Activated CD4-positive, alpha-beta memory T cell treated with anti-CD3 and anti-CD28 coated beads for 36 hours (primary cell): ENCODE measurements at places on chromosomes 11 and 22. TPM values are rescaled to one million over a fixed set of nuclear protein-coding genes. Genes with fewer than 3 reads are reported as not detected.

CHRNA10 gene
- 1.0 TPM for total RNA-seq

TP53I11 gene
- 17.6 TPM for total RNA-seq

C11orf86 gene
- total RNA-seq = not detected

FBLN1 gene
- total RNA-seq = not detected

MMP7 gene
- total RNA-seq = not detected

C11orf16 gene
- not detected for total RNA-seq

- DNase-seq = no peak
Observed at GRCh38 chr11:122002926-122003325, 113.1 kb downstream of the BLID start.

DNA sequence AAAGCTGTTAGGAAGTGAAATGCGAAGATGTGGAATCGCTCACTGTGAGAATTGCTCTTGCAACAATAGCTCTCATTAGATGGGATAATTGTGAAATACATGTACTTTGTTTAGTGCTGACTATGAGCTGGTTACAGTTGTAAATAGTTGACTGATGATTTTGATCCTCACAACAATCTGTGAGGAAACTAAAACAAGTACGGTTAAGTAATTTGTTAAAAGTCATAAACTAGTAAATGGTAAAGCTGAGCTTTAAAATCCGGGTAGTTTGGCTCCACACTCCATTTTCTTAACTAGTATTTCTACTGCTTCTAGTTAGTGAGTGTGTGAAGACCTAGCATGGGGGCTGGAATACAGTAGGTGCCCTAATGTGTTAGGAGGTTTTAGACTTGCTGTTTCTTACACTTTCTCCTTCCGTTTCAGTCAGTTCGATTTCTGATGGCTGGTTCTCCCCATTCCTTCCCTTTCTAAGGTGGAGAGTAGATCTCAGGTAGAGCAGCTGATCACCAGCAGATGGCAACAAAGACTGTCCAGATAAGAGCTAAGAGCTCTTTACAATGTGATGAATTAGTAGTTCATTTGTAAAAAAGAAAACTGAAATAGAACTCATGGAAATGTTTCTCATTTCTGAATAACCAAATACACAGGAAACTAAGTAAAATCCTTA is 16.3 kb upstream of the CYP2R1 start:
- DNase-seq = peak; percentile 33

DNA sequence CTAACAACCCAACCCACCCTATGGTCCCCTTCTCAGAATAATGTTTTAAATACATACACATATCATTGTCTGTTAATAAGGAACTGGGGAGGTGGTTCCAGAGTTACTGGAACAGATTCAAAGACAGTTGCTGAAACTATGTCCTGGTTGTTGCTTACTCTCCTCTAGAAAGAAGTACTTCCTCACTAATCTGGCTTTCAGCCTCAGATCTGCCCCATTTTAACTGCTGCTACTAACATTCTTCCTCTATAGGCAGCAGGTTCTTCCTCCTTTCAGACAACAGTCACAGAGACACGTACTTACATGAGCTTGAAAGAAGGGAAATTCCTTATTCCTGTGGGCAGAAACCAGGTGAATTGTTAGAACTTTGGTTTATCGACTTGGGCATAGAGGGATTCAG is 8.1 kb upstream of the NEU3 start:
- no peak for DNase-seq

- DNase-seq = no peak
Observed at GRCh38 chr11:67022341-67022933, 497 bp upstream of the SYT12 start.

- no peak for DNase-seq
Observed at GRCh38 chr22:49913026-49913425, 5.2 kb downstream of the ALG12 start.

DNA sequence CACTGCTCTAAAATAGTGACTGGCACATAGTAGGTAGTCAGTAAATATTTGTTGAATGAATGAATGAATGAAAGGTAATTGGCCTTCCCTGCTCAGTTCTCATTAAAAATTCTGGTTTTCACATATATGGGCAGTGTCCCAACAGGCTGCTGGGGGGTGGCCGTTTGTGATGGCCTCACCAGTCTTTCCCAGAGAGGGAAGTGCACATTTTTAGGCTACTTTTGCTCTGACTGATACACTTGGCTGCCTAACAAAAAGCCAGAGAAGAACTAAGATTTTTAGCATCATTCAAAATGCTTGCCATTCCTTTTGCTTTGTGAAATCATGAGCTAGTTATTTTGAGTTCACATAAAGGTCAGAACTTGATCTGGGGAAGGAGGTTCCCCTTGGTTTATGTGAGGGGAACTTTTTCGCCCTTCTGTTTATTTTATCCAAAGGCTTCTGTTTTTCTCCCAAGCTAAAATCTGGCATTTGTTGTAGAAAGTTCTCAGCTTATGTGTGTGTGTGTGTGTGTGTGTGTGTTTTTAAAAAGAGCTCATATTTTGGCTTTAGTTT is 83.1 kb downstream of the PTPRJ start:
- no peak for DNase-seq

DNA sequence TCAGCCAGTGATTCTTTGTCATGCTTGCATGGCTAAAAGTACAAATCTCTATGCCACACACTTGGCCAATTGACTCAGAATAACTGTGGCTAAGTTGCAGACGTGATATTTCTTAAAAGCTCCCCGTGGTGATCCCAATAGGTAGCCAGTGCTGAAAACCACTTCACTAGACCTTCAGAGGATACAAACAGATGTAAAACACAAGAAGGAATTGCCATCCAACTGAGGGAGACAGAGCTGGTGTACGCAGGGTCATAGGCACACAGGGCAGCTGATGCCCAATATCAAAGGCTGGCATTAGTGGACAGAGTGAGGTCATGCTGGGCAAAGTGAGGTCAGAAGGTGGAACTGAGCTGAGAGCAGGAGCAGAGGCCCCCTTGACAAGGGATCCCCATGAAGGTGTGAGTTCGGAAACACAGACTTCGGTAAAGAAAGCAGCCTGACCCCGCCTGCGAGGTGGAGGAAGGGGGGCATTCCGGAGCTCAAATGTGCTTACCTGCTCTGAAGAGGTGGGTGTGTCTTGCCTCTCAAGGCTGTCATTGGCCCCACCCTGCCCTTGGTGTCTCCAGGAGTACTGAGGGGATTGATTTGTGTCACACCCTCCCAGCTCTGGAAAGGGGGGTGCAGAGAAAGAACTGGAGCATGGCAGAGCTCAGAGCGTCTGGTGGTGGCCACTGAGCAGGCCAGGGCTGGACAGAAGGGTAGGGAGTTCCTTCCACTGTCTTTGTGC is 344.9 kb upstream of the B3GAT1 start:
- no peak for DNase-seq

GRCh38 chr11:9459667-9460321 is 1.0 kb upstream of the ZNF143 start:
- DNase-seq = peak; percentile 53

GRCh38 chr11:12397931-12398334 is 20.6 kb downstream of the PARVA start:
- DNase-seq = no peak

GRCh38 chr11:520428-521176 is 13.6 kb upstream of the RNH1 start:
- peak; percentile 40 for DNase-seq

DNA sequence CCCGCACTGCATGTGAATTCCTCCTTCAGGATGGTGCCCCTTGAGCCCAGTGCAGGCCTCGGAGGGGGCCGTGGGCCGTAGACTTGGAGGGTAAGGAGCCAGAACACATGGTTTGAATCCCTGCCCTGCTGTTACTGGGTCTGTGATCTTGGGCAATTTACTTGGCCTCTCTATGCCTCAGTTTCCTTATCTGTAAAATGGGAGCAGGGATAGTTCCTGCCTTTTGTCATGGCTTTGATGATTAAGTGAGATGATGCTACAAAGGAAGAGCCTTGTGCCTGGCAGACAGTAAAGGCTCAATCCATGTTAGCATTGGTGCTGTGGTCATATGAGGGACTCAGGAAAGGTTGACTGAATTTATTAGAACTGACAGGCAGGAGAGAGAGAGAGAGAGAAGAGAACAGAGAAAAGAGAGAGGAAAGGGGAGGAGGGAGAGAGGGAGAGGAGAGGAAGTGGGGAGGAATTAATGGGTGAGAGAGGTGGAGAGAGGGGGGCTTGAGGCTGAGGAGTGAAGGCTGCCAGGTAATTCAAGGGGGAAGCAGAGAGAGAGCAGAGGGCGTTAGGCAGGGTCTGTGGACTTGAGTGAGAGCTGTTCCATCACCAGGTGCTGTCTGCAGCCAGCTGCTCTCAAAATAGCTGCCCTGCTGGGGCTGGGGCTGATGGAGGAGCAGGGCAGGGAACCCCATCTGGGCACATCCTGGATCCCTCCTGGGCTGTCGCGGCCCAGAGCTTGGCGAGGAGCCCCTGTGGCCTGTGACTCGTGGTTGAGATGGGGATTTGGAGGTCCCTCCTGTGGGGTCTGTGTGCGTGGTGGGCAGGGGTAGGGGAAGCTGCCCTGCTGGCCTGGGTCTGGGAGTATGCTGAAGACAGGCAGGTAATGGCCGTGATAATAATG is 44.1 kb downstream of the MCM5 start:
- DNase-seq = no peak
